Activated naive CD4-positive, alpha-beta T cell (primary cell): ENCODE measurements at places on chromosomes 12 and 14.

DNA sequence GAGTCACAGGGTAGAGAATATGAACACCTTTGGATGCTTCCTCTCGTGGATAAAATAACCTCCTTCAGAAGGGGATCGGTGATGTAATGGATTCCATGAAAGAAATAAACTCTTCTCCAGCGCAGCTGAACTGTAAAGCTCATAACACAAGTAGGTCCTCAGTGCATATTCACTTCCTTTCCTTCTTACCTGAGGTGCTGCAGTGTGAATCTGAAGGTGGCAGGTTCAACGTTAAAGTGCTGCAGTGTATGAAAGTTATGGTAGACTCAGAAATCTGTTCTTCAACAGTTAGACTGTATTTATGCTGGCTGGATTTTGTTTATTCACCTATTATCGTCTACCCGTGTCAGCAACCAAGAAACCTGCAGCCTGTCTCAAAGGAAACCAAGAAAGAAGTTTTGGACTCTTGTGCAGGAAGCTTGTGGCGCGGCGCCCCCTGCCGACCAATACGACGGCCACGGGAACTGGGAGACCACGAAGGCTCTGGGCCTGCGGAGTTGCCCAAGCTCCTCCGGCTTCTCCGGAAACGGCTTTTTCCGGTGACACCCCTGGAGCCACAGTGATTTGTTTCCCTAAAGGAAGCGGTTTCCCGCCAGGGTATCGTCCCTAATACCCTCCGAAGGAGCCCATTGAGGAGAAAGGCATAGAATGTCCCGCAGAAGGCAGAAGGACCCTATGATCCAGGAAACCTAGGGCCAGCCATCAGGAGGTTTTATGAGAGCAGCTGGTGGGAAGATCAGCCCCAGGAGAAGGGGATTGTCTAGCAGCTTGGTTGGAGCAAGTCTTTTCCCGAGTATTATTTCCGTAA, 17.6 kb upstream of the RNASE3 start:
- DNase-seq, result peak; percentile 71

- DNase-seq, result no peak
Observed at GRCh38 chr12:120406553-120406952, 31.4 kb upstream of the COX6A1 start.

- no peak for DNase-seq
Observed at GRCh38 chr12:128276471-128276870, 9.5 kb downstream of the TMEM132C start.

GRCh38 chr12:126510630-126511029, 1445.4 kb downstream of the AACS start:
- DNase-seq, result no peak

GRCh38 chr12:106760184-106760531, 14.3 kb upstream of the RIC8B start:
- DNase-seq, result no peak

DNA sequence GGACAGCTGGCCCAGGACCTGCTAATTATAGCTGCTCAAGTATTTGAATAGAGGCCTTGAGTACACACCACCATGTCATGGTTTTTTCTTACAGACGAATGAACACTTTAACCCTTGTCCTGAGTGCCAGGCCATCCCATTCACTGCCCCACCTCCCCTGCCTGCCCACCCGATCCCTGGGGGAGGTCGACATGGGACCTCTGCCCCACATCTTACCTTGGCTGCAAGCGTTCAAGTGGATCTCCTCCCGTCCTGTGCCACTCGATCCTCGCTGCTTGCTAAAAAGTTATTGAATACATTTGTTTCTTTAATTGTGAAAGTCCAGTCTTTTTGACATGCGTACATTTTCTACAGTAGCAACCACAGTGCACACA, 10.3 kb downstream of the RTL1 start:
- DNase-seq, result no peak

DNA sequence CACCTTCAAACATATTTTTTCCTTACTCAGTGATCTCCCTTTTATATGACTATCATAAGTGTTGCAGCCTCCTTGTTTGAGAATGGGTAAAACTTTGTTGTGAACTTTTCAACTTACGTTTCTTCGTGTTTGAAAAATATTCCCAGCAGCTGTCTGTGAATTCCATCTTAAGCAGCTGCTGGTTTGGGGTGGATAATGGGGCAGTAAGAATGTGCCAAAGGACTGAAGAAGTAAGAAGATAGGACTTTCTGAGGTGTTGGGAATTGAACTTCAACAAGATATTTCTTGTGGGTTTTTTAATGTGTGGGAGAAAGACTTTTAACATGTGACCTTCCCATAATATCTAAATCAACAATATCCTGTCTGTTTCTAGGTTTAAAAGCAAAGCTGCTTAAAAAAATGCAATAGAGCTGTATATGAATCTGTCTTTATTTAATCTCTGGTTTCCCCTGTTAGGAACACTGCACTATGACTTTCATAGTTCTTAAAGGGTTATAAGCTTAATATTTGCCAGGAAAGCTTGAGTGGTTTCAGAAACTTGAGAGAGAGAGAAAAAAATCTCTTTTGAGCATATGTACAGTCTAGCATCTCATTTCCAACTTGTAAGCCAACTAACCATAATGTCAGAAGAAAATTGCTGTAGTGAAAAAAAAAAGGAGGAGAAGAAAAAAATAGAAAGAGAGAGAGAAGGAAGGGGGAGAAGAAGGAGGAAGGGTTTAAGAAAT, 1659.2 kb upstream of the FLRT2 start:
- no peak for DNase-seq

- no peak for DNase-seq
Observed at GRCh38 chr14:55153951-55154350, 24.9 kb downstream of the LGALS3 start.

- no peak for DNase-seq
Observed at GRCh38 chr14:62081012-62081612, 318.9 kb downstream of the SNAPC1 start.

DNA sequence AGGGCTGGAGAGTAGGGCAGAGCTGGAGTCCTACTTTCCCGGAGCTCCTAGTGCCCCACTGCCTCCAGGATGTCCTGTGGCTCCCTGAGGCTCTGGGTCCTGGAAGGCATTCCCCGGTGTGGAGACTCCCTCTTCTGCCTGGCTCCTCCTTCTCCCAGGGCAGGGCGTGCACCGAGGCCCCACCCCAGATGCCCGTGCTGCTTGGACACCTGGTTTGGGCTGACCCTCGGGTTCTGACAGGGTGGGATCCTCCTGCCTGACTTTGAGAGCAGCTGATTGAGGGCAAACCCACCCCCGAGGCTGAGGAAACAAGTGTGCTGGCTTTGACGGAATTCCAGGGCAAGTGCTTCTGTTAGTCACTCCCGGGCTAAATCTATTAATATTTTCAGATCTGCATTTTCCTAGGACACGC, 15.4 kb downstream of the TEAD4 start:
- DNase-seq, result no peak

DNA sequence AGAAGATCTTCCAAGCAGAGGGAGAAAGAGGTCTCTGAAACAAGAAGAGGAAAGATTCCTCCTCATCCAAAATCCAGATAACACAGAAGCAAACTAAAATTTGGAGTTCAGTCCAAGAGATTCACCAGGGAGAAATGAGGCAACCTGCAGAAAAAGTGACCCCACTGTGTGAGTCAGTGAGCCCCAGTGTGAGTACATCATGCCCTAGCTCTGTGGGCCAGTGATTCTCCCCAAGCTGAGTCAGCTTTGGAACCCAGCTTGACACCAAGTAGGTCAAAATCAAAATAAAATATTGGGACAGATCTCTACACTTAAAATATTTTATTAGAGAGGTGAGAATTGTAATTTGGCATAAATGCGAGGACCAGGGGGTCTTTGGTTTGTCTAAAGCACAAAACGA, 17.2 kb downstream of the CLEC2B start:
- DNase-seq, result no peak

DNA sequence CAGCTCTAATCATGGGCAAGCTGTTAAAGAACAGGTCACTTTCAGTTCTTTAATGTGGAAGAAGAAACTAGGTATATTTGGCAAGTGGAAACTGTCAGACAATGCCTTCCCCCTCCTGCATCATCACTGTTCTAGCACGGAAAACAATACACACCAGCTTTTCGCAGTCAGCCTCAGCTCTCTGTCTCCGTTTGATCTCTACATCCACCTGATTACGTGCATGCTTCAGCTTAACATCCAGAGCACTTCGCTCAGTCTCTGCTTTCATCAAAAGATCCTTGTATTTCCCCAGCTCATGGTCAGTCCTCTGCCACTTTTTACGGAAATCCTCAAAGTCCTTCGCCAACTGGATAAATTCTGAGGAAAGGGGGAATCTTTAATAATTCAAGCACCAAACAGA, 19.0 kb downstream of the RACGAP1 start:
- DNase-seq, result no peak

DNA sequence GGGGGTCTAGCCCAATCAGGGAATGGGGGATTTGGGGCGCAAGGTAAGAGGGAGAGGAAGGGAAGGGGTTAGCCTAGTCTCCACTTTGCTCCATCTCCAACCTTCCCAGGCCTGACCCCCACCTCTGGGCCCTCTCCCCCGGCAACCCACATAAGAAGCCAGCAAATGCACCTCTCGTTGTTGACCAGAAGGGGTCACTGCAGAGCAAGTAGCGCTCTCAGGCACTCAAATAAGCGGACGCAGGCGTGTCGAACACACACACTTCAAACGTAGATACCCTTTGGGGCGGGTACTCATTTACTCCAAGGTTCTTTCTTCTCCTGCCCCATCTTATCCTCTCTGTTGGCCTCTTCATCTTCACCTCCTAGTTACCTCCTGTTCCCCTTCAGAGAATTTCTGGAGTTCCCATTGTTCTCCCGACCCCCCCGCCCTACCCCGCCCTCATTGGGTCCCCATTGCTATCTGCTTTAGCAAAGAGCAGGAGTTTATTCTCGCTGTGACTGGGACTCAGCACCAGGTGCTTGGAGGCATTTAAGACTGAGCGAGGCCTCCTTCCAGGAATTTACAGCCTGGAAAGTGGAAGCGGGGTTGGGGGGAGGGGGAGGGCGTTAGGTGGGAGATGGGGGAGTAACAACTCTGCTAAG, 1.5 kb upstream of the SRRM4 start:
- no peak for DNase-seq

DNA sequence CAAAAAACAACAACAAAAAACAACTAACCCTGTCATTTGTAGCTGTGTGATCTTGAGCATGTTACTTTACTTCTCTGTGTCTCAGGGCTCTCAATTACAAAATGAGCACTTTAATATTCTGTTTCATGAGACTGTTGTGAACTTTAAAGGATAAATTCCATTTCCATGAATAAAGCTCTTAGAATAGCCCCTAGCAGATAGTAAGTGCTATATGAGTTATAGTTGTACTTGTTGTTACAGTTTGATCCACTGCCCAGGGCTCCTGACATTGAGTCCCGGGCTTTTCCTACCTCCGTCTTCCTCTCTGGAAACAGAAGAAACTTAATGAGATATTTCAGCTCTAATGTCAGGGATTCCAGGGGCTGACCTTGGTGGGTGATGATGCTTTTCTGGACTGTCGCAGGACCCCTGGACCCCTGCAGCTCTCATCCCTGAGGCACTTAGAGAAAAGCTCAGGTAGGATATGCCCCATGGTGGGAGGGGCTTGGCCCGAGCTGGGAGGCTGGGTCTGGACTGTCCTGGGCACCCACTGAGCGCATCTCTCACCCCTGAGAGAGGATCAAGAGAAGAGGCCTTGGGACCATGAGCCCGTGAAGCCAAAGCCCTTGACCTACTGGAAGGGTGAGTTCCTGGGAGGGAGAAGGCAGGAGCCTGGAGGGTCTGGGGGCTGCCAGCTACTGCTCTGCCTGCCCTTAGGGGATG, 5.1 kb downstream of the P3H3 start:
- no peak for DNase-seq

- no peak for DNase-seq
Observed at GRCh38 chr14:29264865-29265264, 498.3 kb downstream of the FOXG1 start.

DNA sequence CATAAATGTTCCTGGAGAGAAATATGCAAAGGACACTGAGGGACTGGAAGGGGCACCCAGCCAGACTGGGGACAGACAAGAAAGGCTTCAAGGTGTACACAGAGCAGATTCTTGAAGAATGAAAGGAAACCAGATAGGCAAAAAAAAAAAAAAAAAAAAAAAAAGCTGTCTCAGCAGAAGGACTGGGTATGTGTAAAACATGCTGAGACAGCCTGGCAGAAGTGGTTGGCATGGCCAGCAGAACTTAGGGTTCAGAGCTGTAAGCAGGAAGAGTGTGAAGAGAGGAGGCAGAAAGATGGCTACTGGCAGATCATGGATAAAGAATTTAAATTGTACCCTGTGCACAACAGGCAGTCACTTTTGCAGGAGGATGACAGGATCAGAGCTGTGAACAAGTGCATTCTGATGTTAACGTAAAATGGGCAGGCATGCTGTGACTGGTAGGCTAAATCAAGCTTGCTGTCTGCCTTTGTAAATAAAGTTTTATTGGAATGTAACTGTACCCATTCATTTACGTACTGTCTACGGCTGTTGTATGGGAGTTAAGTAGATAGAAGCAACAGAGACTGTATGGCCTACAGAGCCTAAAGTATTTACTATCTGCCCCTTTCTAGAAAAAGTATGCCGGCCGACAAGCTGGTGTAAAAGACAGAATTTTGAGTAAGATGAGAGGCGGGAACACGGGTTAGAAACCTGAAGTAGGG, 42.2 kb downstream of the UBR7 start:
- DNase-seq, result no peak

DNA sequence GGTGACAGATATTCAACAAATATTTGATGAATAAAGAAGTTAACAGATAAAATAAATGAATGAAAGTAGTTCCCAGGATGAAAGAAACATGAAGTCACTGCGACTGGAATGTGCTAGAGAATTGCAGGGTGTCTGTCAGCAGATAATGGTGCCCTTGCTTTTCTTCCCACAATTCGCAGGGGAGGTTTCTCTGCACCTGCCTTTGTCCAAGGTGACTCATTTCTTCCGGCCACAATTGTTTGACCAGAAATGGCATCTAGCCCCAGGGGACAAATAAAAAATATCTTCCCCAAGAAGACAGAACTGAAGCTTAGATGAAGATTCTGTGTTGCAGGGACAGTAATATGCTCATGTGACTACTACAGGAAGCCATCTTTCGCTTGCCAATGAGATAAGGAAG, 316.1 kb upstream of the TBX3 start:
- no peak for DNase-seq

- no peak for DNase-seq
Observed at GRCh38 chr14:76695263-76695920, 65.9 kb upstream of the VASH1 start.

- no peak for DNase-seq
Observed at GRCh38 chr14:99654235-99654985, 9.5 kb downstream of the HHIPL1 start.

GRCh38 chr14:106199097-106199496, 672.7 kb downstream of the TMEM121 start:
- DNase-seq, result no peak

- no peak for DNase-seq
Observed at GRCh38 chr12:58358369-58358768, 417.0 kb downstream of the ATP23 start.
